ENCODE measurements at places on chromosomes 5 and 9. TPM values are rescaled to one million over a fixed set of nuclear protein-coding genes. Genes with fewer than 3 reads are reported as not detected.

ZNF483 gene
- 1.8 TPM for total RNA-seq

DNA sequence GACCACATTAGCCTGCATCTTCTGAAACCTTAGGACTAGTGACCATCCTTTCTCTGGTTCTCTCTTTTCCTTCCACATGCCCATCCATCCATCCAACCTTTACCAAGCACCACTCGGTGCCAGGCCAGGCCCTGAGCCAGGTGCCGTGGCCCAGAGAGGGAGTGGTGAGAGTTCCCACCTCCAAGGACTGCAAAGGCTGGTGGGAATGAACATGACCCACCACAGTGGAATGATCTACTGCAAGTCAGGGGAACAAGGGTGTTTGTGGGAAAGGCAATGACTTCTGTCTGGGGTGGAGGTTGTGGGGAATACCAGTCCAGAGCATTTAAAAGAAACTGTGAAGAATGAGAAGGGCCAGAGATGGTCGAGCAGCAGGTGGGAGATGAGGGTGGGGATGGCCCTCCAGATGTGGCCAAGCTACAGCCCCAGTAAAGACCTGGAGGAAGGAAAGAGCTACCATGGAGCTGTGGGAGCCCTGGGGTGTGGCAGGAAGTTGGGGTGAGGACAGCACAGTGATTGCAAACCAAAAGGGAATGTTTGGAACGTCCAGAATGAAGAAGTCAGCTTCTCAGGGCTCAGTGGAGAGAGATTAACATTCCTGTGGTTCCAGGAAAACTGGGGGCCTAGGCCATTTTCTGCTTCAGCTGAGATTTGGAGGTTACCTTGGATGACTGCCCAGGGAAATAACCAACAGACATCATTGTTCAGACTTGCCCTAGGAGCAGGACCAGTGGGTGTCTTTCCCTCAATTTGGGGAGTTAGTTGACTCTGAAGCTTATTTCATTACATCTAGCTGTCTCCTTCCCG lies 30.7 kb upstream of the CORO2A start:
- peak; percentile 100 for DNase-seq

ZBTB43 gene
- 10.5 TPM for total RNA-seq

- DNase-seq, result no peak
These were observed 70.1 kb upstream of the RAPGEF1 start for GRCh38 chr9:131809941-131810344.

GRCh38 chr9:24545285-24545684 lies 412 bp downstream of the IZUMO3 start:
- DNase-seq, result no peak

ORM2 gene
- total RNA-seq, result not detected

DNA sequence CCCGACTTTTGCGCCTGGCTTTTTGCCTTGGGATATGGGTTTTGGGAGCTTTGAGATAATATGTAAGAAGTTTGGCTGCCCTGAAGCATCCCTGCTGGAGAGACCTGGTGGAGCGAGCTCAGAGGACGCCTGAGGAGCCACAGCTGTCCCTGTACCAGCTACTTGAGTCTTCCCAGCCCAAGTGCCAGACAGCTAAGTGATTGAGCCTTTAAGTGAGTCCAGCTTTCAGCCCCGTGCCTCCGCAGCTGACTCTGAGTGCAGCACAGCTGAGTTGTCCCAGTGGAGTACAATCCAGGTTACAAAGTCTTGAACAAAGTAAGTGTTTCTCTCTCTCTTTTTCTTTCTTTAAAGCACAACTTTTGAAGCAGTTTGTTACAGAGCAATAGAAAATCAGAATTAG lies 203.8 kb upstream of the DAP start:
- DNase-seq, result no peak

DNA sequence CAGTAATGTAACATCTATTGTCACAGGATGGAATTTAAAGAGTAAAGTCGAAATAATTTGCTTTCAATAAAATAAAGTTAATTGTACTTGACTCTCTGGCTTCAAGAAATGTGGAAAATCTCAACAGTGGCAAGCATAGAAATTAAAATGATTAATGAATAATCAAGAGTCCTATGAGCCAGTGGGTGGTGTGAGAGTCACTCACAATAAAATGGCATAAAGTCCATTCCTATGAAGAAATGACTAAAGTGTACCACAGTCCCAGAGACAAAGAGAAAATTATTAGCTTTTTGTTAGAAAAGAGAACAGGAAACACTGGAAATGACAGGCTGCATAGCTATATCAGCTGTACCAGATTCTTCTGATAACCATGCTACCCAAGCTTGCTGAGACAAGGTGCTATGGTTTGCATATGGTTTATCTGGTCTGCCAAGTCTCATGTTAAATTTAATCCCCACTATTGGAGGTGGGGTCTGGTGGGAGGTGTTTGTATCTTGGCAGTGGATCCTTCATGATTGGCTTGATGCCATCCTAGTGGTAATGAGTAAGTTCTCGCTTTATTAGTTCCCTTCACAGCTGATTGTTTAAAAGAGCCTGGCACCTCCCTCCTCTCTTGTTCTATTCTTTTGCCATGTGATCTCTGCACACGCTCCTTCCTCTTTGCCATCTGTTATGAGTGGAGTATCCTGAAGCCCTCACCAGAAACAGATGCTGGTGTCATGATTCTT lies 647.7 kb upstream of the ITGA1 start:
- DNase-seq, result peak; percentile 16

ANXA1 gene
- 880 TPM for total RNA-seq

DNA sequence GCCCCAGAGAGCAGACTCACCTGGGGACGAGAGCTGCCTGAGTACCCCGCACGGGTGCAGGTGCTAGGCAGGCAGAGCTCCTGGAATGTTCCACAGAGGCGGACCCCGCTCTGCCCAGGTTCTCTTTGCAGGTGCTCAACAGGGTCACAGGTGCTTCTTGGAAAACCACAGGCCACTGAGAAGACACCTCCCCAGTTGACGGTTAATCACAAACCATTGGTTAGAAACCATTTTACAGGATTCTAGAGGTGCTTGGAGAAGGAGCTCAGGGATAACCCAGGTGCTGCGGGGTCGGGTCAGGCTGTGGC lies 17.3 kb upstream of the SLC6A19 start:
- no peak for DNase-seq

DNA sequence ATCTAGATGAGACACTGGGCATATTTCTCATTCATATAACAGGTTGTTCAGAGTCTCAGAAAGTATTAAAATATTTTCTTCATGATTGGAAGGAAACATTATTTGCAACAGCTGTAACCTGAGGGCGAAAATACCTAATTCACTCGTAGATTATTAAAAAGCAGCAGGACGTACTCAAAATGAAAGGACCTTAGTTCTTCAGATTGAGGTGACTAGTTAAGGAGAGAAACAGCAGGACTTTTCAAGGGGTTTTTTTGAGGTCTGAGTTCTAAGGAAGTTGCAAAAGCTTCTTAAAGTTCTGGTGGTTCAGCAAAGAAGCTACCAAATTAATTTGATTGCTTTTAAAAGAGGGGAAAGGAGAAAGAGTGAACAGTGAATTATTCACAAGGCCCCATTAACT lies 174.9 kb downstream of the TMEM161B start:
- no peak for DNase-seq

DNA sequence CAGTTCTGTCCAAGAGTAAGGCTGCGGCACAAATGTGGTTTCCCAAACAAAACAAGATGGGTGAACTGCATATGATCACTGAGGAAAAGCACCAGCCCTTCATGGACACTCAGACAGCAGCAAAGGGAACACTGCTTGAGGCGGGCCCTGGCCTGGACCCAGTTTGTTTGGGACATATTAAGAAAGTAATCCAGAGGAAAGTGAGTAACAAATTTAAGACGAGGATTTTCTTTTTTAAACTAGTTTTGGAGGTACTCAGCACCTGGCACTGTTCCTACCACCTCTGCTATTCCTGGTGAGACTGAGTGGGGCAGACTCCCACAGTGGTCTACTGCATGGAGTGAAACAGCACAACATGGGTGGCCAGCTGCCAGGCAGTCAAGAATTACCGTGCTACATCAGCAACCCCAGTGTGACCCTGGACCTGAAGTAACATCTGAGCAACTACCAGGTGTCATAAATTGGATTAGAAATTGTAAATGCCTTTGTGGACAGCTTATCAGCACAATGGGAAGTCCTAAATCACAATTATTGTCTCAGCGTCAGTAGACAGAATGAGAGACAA lies 28.5 kb downstream of the P4HA2 start:
- no peak for DNase-seq

GRCh38 chr9:122096620-122097415 lies 3.7 kb upstream of the TTLL11 start:
- no peak for DNase-seq

DNA sequence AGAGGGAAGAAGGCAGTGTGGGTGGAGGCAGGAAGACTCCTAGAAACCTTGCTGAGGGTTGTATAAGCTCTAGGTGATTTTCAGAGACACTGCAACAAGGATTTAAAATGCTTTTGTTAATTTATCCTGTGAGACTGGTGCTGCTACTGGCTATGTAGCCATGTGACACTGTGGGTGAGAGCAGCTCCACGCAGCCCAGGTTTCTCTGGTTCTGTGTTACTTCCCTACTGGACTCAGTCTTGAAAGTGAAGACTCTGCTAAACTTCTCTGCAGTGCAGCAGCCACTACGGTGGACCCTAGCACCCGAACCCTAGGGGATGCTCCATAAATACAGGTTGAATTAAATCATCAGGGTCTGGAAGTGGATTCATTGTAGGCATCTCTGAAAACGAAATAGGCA lies 25.8 kb upstream of the EFNA5 start:
- no peak for DNase-seq

DNA sequence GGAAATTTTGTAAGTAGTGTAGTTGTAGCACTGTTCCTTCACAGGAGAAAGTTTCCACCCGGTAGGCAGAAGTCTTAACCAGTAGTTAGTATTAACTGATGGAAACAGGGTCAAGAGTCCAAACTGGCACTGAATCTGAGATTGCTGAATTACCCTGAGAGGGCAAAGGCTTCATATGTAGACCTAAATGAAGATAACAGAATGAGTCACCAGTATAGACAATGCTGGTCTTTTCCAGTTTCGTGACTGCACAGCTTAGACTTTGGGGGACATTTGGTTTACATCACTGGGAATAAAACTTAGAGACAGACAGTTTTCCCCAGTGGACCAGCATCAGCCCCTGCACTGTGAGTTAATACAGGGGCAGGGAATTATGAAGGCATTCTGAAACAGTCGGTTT lies 60.5 kb downstream of the PCSK5 start:
- DNase-seq, result no peak

DNA sequence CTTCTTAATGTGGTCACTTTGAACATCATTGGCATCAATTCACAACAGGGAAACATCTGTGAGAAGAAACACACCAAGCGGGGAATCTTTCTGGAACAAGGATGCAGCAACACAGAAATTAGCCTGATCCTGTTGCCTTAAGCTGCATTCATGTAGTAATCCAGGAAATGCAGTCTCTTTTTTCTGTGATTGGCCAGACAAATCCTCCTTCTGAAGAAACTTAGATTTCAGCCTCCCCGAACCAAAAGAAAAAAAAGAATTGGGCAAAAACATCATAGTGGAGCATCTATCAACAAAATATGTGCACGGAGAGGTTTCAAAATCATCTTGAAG lies 7.2 kb upstream of the XPA start:
- no peak for DNase-seq

GRCh38 chr9:70525519-70525918 lies 111.1 kb upstream of the KLF9 start:
- DNase-seq, result peak; percentile 18

BTNL8 gene
- total RNA-seq, result not detected

DNA sequence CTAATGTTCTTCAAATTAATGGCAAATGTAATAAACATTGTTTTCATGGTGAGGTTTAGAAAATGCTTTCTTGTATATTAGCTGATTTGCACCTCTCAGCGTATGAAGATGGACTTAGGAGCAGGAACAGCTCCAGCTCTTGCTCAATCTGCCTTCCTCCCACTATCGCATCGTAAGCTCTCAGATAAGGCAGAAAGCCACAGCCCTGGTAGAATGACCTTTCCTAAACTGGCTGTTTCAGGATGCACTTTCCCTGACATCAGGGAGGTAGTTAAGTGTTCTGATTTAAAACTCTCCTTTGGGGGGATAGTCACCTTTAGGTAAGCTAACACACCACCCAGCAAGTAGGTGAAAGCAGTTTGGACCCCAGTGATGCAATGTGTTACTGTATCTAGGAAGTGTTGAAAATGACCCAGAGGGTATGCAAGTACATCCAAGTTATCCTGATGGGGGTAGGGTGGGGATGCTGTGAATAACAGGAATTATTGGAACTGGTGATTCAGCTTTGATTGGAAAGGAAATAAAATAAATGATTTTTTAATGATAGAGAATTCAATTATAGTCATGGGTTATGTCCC lies 72.3 kb downstream of the LMNB1 start:
- no peak for DNase-seq

TCF7 gene
- 0.88 TPM for total RNA-seq

DNA sequence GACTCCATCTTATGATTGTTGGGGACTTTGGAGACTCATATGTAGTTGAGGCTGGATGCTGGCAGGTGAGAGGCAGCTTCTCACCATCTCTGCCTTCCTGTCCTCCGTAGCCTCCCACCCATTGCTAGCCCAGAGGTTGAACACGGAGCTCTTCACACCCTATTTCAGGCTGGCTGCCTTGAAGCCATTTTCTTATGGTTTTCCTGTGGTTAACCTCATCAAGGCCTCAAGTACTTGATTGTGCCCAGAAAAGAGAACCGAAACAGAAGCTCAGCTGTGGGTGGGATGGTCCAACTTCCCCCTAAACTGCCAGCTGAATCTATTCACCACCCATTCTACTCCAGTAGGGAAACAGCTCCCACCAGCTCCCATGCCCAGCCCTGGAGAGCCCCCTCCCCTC lies 102.9 kb downstream of the LIFR start:
- no peak for DNase-seq

FGD3 gene
- total RNA-seq, result 0.20 TPM

- DNase-seq, result no peak
These were observed 236.9 kb upstream of the NFIL3 start for GRCh38 chr9:91660521-91660920.

DNA sequence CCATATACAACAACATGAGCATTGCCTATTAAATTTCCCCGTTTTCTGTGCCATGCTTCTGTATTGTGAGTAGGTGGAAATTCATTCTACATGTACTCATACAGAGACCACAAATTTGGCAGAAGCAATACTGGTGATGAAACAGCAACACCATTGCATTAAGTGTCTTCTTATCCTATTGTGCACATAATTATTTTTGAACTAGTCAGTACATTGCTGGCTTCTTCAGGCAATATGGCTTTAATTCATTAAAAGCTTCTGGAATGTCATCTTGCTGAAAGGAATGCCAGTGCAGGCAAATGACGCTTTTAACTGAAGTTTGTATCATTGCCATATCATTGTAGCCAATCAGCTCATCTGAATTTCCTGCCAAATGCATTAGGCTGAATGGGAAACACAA lies 82.6 kb downstream of the KIAA1958 start:
- peak; percentile 50 for DNase-seq

DNA sequence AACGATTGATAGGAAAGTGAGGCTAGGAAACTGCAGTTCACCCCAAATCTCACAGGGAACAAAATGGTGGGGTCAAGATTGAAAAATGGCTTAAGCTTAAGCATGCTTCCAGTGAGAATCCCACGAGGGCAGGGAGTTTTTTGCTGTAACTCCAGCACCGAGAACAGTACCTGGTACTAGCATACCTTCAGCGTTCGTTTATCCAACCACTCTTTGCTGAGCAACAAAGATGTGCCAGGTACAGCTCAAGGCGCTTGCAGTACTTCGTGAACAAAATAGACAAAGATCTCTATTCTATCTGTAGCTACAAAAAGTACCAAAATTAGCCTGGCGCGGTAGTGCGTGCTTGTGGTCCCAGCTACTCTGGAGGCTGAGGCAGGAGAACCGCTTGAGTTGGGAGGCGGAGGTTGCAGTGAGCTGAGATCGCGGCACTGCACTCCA lies 778 bp upstream of the PPP6C start:
- no peak for DNase-seq

OTULINL gene
- 1.8 TPM for total RNA-seq

- DNase-seq, result no peak
These were observed 198.3 kb downstream of the AUH start for GRCh38 chr9:91163444-91163772.

Data from foreskin keratinocyte (primary cell).